ENCODE measurements at places on chromosomes 2 and 18. TPM values are rescaled to one million over a fixed set of nuclear protein-coding genes. Genes with fewer than 3 reads are reported as not detected.

DNA sequence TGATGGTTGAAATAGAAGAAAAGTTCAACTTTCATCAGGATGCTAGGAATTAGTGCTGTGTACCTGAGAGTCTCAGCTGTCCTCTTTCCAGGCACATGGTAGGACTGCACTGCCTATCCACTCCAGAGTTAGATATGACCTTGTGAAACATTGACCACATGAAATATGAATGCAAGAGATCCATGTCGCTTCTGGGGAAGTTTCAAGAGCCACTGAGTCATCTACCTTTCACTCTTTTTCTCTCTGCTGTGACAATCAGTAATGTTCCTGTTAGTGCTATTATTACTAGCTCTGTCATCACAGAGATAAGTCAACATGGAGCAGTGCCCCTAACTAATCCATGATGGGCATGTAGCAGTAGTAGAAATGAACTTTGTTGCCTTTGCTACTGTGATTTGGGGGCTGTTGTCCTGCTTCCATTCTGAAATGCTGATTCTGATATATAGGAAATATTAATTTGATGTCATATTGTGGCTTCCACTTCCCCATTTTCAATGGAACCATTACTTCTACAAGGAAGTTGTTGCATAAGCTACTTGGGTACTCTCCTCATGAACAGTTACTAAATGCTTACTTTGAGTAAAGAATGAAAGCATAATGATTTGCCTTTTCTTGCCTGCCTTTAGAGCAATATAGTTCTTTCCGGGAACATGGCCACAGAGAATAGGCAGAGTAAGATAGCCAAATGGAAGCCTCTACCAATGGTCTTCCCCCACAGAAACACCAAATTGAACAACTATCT, 192.8 kb upstream of the ZNF521 start:
- H3K4me1 ChIP-seq: no peaks in the 10 kb centered on the region
- no peak overlapping the region for H3K4me3 ChIP-seq
- H3K27me3 ChIP-seq: no peaks in the 10 kb centered on the region
- H3K27ac ChIP-seq: no peak overlapping the region
- DNase-seq: no peak

DNA sequence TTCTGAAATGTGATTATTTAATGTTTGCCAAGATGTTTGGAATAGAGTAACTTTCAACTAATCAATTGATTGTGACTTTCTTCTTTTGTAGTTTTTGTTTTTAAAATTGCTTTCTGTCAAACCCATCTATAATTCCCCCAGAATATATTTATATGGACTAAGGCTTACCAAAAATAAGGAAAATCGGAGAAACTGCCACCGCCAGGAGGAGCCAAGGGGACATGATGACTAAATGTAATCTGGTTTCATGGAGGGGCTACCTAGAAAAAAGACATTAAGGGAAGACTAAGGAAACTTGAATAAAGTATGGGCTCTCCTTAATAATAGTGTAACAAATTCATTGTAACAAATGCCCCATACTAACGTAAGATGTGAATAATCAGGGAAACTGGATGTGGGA, 19.5 kb downstream of the BOLA3 start:
- no peaks in the 10 kb centered on the region for H3K27me3 ChIP-seq
- H3K4me3 ChIP-seq: no peak overlapping the region
- no peak for DNase-seq
- H3K36me3 ChIP-seq: peaks cover 2% of the 10 kb centered on the region

DNA sequence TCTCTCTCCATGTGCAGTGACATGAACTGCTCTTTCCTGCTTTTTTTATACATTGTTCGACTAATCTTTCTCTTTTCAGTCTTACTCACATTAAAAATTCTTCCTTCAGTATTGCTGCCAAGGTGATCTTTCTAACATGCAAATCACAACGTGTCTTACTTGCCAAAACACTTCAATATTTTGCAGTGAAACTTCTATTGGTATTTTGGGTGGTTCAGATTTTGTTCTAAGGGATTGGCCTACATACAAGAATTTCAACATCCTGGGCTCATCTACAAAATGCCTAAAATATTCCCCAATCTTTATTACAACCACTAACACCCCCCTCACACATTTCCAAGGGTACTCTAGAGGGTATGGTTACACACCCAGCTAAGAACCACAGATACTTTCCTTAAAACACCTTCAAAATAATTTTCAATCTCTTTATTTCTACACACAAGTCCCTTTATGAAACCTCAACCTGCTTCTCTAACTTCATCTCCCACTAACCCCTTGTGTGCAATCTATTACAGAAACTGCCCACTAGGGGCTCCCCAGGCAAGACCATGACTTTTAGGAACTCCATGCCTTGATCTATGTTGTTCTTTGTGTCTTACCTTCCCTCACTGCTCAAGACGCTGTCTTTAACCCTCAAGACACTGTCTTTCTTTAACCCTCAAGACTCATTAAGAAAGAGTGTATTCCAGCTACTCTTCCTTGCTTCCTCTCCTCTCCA, 50.9 kb downstream of the COL3A1 start:
- H3K27ac ChIP-seq: no peak overlapping the region
- H3K36me3 ChIP-seq: no peaks in the 10 kb centered on the region
- H3K27me3 ChIP-seq: no peaks in the 10 kb centered on the region
- no peak for DNase-seq
- no peak overlapping the region for H3K4me3 ChIP-seq
- no peaks in the 10 kb centered on the region for H3K4me1 ChIP-seq

GRCh38 chr2:112840068-112840445, 3.5 kb upstream of the IL1B start:
- no peak for DNase-seq
- no peak overlapping the region for H3K27ac ChIP-seq
- no peaks in the 10 kb centered on the region for H3K36me3 ChIP-seq

- no peak for DNase-seq
- H3K27ac ChIP-seq: no peak overlapping the region
- H3K4me3 ChIP-seq: no peak overlapping the region
- no peaks in the 10 kb centered on the region for H3K4me1 ChIP-seq
Observed at GRCh38 chr18:45891806-45892205, 66.3 kb downstream of the SIGLEC15 start.

- H3K36me3 ChIP-seq: peaks cover 9% of the 10 kb centered on the region
- peaks cover 7% of the 10 kb centered on the region for H3K4me1 ChIP-seq
- H3K4me3 ChIP-seq: no peak overlapping the region
Observed at GRCh38 chr2:168635065-168635577, 167.3 kb upstream of the NOSTRIN start.

- H3K4me3 ChIP-seq: no peak overlapping the region
- peaks cover 62% of the 10 kb centered on the region for H3K4me1 ChIP-seq
- DNase-seq: no peak
- H3K36me3 ChIP-seq: peaks cover 31% of the 10 kb centered on the region
- H3K27me3 ChIP-seq: no peaks in the 10 kb centered on the region
- no peak overlapping the region for H3K27ac ChIP-seq
Observed at GRCh38 chr18:51038110-51038509, 8.1 kb downstream of the SMAD4 start.

- H3K4me1 ChIP-seq: peaks cover 19% of the 10 kb centered on the region
- H3K27ac ChIP-seq: no peak overlapping the region
- no peak for DNase-seq
- H3K36me3 ChIP-seq: no peaks in the 10 kb centered on the region
- peaks cover 5% of the 10 kb centered on the region for H3K27me3 ChIP-seq
Observed at GRCh38 chr2:12317814-12318426, 398.8 kb upstream of the TRIB2 start.

GRCh38 chr2:43174368-43174916, 52.0 kb downstream of the ZFP36L2 start:
- peak overlapping the region; percentile 55 for H3K4me3 ChIP-seq
- peaks cover 13% of the 10 kb centered on the region for H3K36me3 ChIP-seq
- peak overlapping the region; percentile 91 for H3K27ac ChIP-seq
- peaks cover 94% of the 10 kb centered on the region for H3K4me1 ChIP-seq

DNA sequence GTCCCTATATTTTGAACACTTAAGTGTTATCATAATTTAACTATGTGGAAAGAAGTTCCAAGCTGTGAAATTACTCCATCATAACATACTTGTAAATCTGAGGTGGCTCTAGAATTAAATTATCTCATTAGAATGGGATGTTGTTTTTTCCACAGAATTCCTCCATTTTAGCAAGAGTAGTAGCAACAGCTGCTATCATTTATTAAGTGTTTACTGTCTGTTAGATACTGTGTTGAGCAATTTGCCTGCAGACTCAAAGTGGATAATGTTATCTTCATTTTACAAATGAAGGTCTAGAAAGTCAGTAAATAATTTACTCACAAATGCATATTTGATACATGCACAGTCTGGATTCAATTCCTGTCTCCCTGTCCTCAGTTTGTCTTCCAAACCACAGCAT, 504.8 kb upstream of the NRP2 start:
- no peaks in the 10 kb centered on the region for H3K36me3 ChIP-seq
- DNase-seq: no peak
- no peaks in the 10 kb centered on the region for H3K4me1 ChIP-seq
- no peak overlapping the region for H3K4me3 ChIP-seq
- H3K27ac ChIP-seq: no peak overlapping the region
- no peaks in the 10 kb centered on the region for H3K27me3 ChIP-seq

GRCh38 chr2:217068677-217069250, 208.9 kb upstream of the TNP1 start:
- H3K27ac ChIP-seq: no peak overlapping the region
- H3K36me3 ChIP-seq: no peaks in the 10 kb centered on the region
- H3K4me3 ChIP-seq: no peak overlapping the region
- DNase-seq: no peak

- no peaks in the 10 kb centered on the region for H3K27me3 ChIP-seq
- H3K27ac ChIP-seq: no peak overlapping the region
- no peak for DNase-seq
- no peaks in the 10 kb centered on the region for H3K4me1 ChIP-seq
Observed at GRCh38 chr2:141311430-141311829, 819.4 kb downstream of the LRP1B start.

GRCh38 chr2:88080545-88080944, 12.9 kb downstream of the SMYD1 start:
- DNase-seq: no peak
- no peaks in the 10 kb centered on the region for H3K4me1 ChIP-seq
- no peaks in the 10 kb centered on the region for H3K36me3 ChIP-seq
- no peak overlapping the region for H3K4me3 ChIP-seq
- H3K27ac ChIP-seq: no peak overlapping the region

- DNase-seq: no peak
- H3K4me1 ChIP-seq: no peaks in the 10 kb centered on the region
- H3K4me3 ChIP-seq: no peak overlapping the region
Observed at GRCh38 chr18:27377251-27377650, 192.1 kb upstream of the CHST9 start.

KCNJ3 gene
- not detected for total RNA-seq

SLC66A2 gene
- total RNA-seq: 28.3 TPM

ANKRD30BL gene
- not detected for total RNA-seq

ACMSD gene
- not detected for total RNA-seq

Measured in activated CD4-positive, alpha-beta T cell treated with anti-CD3 and anti-CD28 coated beads, Interleukin-2, amount 10 ng/mL, durations not matched to agents 7 days and 5 days (primary cell).